ENCODE measurements at places on chromosomes 12 and 14.
A peak's percentile ranks its signal among the peaks of the same experiment; 100 is the strongest.

- DNase-seq: no peak
Observed at GRCh38 chr12:58481811-58482210, 438.5 kb downstream of the LRIG3 start.

GRCh38 chr12:80420075-80420474 lies 24.0 kb upstream of the PTPRQ start:
- DNase-seq: no peak

- DNase-seq: no peak
Observed at GRCh38 chr12:53389702-53390101, 9.7 kb downstream of the SP1 start.

DNA sequence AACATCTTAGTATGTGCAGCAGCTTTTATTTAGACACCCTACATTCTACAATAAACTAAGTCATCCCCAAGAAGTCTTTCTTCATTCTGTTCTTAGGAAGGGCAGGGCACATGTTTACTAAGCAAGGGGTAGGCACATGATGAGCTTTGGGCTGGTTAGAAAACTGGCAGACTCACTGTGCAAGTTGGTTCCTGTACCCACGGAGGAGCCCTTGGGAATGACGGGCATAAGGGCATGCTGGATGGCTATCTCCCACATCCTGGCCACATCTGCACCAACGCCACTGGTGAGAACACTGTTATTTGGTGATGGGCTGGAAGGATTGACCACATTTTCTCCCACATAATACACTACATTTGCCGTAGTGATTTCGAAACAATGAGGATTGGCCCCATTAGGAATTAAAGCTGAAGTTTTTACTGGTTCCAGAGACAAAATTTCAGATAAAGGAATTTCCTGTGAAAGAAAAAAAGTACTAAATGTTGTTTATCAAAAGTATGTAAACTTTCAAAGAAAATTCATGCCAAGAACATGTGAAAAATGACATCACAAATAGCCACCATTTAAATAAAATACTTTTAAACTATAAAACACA lies 297.0 kb downstream of the PRKD1 start:
- DNase-seq: no peak

DNA sequence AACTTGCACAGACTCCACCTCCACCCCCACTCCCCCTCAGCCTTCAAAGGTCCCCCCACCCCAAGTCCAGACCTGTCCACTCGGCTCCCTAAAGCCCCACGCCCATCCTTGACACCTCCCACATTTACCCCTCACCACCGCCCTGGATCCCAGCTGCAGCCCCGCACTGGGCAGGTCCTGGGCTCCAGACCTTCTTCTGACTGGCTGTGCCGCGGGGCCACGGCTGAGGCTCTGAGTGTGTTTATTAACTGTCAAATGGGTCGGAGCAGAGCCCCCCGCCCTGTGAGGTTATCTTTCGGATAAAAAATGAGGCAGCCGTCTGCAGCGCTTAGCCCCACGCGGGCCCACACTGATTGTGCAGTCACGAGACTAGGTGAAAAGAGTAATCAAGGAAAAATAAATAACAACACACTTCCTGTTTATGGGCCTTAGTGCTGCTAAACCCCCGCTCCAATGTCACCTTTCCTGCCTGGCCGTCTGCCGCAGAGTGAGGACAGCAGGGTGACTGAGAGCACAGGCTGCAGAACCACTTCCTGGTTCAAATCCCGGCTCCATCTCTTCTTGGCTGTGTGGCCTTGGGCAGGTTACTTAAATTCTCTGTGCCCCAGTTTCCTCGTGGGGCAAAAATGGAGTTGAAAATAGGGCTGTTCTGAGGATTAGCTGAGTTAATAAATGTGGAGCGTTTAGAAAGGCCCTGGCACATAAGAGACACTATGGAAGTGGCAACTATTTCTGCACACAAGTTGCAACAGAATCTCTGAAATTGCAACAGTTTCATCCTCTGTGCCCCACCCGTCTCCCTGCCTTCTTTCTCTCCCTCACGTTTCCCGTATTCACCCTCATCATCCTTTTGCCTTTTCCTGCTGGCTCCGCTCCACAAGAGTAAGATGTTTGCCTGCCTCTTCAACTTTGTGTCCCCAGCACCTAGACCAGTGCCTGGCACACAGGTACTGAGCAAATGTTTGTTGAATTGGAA lies 9.4 kb downstream of the SETD1B start:
- no peak for DNase-seq

DNA sequence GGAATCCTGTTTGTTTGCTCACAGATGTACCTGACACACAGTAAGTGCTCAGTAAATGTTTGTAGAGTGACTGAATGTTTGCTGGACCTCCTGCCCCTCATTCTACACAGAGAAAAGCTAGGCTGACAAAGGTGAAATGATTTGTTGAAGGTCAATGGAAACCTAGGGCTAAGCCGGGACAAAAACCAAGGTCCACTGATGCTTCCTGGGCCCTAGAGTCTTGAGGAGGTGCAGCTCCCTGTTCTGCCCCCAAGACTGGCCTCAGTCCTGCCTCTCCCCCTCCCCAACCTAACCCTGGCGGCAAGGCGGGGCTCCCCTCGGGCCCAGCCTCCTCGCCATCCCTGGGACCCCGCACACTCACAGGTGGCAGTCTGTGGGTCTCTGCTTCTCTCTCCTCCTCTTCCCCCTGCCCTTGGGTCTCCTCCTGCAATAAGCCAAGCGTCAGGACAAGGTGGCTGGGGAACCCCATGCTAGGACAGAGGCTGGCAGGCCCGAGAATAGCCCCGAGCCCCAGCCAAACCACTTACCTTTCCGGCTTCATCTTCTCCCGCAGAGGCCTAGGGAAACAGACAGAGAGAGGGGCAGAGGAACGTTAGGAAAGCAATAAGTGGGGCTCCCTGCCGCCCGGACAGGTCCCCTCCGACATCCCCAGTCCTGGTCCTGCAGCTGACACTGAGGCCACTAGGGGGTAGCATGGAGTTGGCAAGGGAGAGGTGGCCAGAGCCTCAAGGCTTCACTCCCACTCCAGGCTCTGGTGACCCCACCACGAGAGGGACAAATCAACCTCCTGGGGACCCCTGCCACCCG lies 9.3 kb downstream of the PGF start:
- DNase-seq: peak; percentile 90

DNA sequence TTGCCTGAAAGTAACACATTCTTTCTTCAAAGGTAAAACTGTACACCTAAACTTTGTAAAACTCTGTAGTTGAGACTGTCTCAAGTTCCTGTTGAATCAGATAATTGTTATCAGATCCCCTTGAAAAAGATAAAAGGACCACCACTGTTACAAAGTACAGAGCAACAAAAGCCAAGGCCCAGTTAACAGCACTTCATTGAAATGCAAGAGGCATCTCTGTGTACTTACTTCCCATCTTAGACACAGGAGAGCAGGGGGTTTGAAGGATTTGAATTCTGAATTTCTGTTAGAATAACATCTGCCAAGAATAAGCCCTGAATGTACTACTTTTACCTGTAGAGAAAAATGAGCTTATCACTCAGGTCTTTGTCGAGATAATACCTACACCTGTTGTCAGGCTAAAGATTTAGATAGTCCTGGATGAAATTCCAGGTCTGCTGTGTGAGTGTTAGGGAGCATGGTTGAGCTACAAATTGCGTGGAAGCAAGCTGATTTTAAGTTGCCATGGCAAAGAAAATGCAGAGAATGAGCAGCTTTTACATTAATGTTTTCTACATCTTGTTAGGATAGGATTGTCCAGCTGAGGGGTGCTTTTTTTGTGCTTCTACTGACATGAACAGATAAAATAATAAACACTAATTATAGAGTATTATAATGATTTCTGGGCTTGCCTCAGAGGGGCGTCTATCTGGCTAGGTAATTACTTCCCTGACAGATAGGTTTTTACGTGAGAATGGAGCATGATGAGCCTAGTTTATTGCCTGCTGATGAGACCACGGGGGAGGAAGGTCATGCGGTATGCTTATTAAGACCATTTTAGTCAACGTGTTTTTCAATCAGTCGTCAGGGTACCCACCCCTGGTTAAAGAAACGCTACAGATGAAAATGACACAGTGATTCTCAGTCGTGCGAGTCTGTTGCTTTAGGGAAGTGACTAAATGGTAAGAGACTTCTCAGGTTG lies 309.2 kb downstream of the PAWR start:
- no peak for DNase-seq

DNA sequence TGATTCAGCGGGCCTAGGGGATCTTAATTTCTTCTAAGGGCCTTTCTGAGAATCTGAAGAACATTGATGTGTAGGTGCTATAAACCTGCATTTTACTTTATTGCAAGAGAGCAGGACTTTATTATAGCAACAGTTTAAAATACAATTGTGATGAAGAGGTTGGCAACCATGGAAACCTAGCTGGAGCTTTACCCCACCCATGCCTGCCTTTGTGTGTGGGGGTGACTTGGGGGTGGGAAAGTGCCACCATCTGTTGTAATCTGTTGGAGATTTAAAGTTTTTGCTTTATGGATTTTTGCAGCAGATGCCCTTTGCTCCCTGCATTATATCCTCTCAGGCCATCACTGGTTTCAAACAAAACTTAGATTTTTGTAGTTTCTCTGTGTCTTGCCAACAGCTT lies 64.6 kb downstream of the ATG14 start:
- no peak for DNase-seq

DNA sequence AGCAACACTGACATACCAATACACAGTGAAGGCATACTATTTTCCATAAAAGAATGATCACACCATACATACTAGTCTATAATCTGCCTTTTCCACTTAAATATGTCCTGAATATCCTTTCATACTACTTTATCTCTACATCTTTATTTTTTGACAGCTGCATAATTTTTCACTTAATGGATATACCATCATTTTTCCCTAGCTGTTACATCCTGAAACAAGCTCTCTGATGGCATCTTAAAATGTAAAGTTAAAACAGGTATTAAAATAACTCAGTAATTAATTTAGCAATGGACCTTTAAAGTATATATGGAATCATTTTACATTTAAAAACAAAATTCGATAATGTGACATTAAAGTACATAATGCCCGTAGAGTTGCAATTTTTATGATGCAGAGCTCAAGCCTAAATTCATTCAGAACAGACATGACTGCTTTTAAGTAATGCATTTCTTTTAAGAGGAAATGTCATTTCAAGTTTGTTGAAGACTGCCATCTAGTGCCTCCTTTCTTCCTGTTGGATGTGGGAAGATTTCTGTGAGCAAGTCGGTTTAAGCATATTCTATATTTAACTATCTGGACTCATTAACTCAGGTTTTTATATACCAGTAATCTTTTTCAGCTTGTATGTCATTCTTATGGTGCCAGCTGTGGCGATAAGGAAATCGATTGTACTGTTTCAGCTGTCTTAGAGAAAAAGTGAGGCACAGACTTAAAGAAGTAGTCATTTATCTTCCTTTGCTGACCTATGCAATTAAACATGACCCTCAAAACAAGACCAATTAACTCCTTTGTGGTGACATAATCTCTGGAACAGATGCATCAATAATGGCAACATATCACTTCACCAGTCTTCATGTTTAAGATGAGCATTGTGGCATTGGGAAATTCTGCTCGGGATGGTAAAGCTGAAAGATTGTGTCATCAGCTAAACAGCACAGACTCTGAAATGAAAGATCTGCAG lies 20.3 kb downstream of the PRICKLE1 start:
- DNase-seq: peak; percentile 33

DNA sequence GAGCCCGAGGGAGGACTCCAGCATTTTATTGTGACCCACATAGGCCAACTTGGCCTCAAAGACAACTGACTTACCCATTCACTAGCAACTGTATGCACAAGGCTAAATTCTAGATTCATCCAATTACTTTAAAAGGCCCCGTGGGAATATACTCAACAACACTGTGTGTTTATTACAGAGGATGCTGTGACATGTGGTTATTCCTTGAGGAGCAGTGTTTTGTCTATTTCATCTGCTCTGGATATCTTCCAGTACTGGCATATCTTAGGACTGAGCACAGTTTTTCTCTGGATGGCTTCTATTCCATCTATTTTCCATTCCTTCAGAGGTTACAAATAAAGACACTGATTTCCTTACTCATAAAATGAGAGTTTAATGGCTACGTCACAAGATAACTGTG lies 87.2 kb upstream of the KRAS start:
- no peak for DNase-seq

DNA sequence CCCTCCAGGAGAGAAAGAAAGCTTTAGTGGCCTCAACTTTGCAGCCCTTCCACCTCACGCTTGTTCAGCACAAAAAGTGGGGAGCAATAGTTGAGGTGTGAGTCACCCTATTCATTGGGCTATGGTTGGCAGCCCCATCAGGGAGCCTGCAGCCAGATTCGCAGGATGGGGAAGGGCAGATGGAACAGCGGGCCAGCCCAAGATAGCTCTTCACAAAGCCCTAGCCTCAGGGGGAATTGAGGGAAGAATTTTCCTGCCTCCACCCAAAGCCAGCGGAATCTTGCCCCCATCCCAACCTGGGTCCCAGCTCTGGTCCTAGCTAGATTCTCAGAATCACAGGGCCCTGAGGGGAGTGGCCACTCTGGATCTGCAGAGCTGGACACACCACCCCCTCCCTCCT lies 3.6 kb upstream of the KRT5 start:
- DNase-seq: no peak

DNA sequence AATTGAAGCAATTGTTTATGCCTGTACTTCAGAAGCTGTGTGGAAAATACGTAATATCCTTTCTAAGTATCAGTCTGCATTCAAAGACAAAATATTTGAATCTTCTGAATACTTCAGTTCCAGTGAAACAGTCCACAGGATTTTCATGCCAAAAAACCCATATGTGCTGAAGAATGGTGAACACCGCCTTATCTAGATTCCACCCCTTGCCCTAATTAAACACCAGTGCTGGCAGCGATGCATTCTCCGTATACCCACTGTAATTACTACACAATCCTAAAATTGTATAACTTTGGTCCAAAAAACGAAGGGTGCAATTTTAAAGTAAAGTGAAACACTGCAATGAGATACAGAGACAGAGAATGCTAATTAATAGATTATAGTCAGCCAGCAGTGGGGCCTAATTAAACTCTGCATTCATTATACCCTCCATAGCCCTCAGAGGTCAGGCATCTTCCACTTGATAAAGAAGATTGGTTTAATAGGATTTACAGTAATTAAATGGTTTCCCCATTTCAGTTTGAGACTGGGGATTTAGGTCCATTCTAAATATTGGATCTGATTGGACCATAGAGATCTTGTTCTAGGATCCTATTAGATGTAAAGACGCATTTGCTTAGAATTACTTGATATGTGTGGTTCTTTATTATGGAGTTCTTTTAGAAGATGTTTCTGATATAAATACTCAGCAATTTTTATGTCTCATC lies 43.9 kb downstream of the ERC1 start:
- no peak for DNase-seq

GRCh38 chr12:91384366-91384765 lies 201.7 kb upstream of the DCN start:
- no peak for DNase-seq

DNA sequence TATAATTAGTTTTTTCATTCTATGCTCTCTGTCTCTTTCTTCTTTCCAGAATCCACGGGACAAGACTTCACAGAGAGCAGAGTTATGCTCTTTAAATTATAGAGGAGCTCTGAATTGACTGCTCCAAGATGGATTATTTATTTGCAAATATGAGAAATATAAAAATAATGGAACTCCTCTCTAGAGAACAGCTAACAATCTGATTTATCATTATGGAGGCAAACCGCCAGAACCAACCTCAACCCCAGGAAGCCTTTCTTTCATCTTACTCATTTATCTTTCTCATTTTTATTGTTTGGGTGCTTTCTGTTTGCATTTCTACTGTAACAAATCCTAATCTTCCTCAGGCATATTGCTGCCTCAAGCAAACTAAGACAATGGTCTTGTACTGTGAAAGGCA lies 216.5 kb downstream of the C12orf50 start:
- DNase-seq: no peak

GRCh38 chr12:54447917-54448316 lies 25.5 kb downstream of the GTSF1 start:
- no peak for DNase-seq
